Activated CD4-positive, alpha-beta memory T cell treated with anti-CD3 and anti-CD28 coated beads for 36 hours (primary cell): ENCODE measurements at places on chromosomes 5 and 9.
A peak's percentile ranks its signal among the peaks of the same experiment; 100 is the strongest.

- no peak for DNase-seq
These were observed 46.1 kb downstream of the TNFSF15 start for GRCh38 chr9:114759512-114760341.

- no peak for DNase-seq
These were observed 130.2 kb downstream of the ARRDC3 start for GRCh38 chr5:91252916-91253315.

DNA sequence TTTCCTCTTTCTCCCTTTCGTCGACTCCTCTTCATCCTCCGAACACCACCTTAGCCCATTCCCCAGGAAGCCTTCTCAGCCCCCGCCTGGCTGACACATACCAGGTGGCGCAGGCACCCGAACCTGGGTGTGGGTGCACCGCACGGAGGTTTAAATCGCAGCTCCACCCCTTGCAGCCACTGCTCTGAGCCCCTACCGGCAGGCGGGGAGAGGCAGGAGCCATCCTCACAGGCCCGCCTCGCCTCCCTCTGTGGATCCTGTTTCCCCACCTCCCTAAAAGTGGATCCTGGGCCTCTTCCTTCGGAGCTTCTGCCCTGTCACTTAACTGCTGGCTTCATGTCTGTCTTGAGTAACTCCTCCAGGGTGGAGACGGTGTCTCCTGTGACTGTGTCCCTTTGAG lies 110.7 kb downstream of the OLFM1 start:
- no peak for DNase-seq

DNA sequence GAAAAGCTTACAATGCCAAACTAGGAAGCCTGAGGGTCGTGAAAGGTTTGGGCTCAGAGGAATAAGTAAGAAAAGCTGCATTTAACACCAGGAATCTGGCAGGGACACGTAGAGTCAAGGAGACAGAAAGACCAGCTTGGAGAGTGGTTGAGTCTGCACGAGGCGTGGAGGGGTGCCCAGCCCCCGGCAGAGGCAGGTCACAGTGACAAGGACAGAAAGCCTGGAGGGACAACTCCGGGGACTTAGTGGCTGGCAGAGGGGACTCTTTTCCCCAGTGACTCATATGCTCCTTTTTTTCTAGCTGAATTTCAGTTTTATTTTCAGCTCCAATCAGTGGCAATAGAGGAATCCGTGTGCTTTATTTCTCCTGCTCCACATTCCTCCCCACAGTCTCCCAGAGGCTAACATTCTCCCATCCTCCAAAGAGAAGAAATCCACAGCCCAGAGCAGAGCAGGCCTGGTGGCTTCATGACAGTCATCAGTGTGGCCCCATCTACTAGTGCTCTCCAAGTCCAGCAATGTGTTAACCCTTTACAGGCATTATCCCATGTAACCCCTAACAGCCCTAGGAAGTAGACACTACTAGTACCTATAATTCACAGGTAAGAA lies 80.7 kb downstream of the KCNIP1 start:
- no peak for DNase-seq

- no peak for DNase-seq
These were observed 3.5 kb upstream of the SMC2 start for GRCh38 chr9:104090578-104090977.

- no peak for DNase-seq
These were observed 2.5 kb downstream of the B4GALT7 start for GRCh38 chr5:177602458-177602830.

GRCh38 chr5:158805195-158805594 lies 294.5 kb downstream of the EBF1 start:
- DNase-seq = no peak

DNA sequence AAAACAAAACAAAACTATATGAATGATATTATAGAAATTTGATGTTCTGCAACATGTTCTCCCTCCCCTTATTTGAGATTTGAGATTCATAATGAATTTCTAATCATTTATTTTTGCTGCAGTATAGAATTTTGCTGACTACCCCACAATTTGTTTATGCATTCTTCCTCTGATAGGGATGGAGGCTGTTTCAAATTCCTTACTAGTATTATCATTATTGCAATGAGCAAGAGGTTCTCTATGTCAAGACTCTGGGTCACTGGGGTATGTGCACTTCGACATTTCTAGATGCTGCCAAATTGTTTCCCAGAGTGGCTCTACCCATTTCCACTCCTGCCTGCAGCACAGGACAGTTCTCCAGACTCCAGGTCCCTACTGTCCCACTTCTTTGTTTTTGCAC lies 54.9 kb upstream of the DAB2IP start:
- no peak for DNase-seq

GRCh38 chr9:109914280-109915027 lies 134.5 kb downstream of the PALM2AKAP2 start:
- DNase-seq = no peak

GRCh38 chr5:3220201-3220600 lies 375.4 kb upstream of the IRX1 start:
- no peak for DNase-seq

- DNase-seq = no peak
These were observed 55.8 kb upstream of the SLC2A8 start for GRCh38 chr9:127341152-127341551.

- no peak for DNase-seq
These were observed 11.4 kb upstream of the ANKRD33B start for GRCh38 chr5:10552183-10553143.

DNA sequence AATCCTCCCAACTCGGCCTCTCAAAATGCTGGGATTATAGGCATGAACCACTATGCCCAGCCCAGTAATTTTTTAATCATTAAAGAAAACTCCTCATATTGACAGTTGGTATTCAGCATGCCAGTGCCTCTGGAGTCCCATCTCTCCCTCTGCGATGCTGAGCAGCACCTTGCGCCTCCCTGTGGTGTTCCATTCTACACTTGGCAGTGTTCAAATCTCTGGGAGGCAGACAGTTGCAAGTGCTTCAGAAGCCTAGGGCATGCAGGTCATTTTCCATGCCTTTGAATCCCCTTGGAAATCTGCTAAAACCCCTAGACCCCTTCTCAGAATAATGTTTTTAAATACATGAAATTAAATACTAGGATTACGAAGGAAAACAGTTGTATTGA lies 41.3 kb downstream of the GARNL3 start:
- no peak for DNase-seq

- DNase-seq = no peak
These were observed 103.0 kb upstream of the ERCC6L2 start for GRCh38 chr9:95772320-95773052.

DNA sequence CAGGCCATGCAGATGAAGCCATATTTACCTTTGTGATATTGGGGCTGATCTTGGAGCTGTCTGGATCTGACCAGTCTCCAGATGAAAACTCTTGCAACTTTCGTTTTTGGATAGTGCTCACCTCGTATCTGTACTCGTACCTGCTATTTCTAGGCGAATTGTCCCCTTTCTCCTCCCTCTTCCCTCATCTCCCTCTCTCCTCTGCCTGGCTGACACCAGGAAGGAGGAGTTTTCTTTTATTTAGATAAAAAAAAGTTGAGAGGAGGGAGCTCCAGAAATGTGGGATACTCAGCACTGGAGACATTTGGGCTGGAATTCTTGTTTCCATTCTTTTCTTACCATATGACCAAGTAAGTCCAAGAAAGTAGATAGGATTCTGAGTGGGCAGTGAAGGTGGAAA lies 54.6 kb upstream of the ABL1 start:
- DNase-seq = no peak

DNA sequence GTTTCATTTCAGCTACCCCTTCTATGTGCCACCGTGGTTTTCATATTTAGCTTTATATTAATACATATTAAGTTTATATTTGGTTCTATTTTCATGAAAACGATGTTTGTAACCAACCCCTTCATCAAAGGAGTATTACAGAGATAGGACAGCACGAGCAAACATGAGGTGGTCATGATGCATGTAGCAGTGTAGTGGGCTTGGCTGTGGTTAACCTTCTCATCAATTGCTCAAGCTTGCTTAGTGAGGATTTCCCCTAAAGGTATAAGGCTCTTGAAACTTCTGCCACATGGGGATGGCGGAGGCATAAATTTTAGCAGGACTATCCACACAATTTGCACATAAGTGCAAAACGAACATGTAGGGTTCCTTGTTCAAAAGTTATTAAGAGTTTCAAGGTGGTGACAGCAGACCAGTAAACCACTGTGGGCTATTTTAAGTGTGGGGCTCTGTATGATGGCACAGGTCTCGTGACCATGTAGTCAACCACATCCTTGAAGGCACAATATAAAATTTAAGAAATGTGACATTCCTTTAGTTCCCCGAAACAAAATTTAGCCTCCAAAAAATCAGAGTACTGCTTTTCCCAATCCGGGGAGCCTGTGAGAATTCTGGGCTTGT lies 24.8 kb downstream of the TMEM174 start:
- no peak for DNase-seq

DNA sequence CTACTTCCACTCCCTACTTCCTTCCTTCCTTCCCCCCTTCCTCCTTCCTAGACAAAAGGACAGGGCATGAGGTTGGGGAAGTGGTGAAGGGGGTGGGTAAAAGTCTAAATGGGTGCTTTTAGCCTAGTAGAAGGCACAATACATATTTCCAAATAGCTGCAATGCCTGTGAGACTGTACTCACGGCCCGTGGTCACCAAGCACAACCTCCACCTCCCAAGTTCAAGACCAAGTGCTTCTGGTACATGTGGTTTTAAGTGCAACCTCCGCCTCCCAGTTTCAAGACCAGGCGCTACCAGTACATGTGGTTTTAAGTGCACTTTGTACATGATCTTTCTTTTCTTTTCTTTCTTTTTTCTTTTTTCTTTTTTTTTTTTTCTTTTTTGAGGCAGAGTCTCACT lies 14.5 kb upstream of the NTNG2 start:
- DNase-seq = peak; percentile 37

- DNase-seq = no peak
These were observed 10.8 kb downstream of the C9orf50 start for GRCh38 chr9:129610213-129610472.

- DNase-seq = no peak
These were observed 1.8 kb downstream of the LURAP1L start for GRCh38 chr9:12776513-12777055.

DNA sequence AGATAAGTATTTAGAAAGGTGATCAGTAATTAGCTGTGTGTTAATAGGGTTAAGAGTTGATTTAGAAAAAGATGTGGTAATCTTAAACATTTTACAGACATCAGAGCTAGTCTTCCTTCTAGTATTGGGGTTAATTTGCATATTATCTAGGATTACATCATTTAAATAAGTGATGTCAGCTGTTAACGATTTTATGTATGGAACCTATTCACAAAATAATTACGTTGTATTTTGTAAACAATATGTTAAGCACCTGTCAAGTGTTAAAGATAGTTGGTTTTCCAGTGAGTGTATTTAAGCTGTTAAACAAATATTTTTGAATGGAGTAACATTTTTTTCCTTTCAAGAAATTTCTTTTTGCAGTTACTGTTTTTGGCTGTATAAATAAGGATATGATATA lies 2.2 kb downstream of the DCP2 start:
- DNase-seq = no peak

GRCh38 chr5:172407241-172407691 lies 47.1 kb downstream of the SH3PXD2B start:
- DNase-seq = no peak

GRCh38 chr9:76453785-76454184 lies 5.2 kb upstream of the GCNT1 start:
- DNase-seq = no peak

- DNase-seq = no peak
These were observed 21.3 kb downstream of the SLC12A7 start for GRCh38 chr5:1090538-1090937.

DNA sequence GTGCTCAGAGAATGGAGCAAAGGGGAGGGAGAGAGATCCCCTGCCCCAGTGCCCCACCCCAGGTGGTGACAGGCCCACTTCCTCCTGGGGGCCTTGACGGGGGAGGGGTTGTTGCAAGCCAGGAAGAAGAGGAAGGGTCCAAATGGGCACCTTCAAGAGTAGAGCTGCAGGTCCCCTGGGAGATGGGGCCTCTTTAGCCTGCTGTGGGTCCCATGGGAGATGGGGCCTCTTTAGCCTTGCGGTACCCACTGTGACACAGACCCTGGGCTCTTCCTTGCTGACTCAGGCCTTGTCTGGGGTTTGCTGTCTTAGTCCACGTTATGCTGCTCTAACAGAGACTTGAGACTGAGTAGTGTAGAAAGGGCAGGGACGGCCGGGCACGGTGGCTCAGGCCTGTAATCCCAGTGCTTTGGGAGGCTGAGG lies 9.6 kb upstream of the TOR4A start:
- DNase-seq = no peak

GRCh38 chr5:130102960-130103359 lies 198.7 kb downstream of the CHSY3 start:
- DNase-seq = no peak

- DNase-seq = no peak
These were observed 69.5 kb downstream of the S1PR3 start for GRCh38 chr9:89060790-89061189.

GRCh38 chr5:1401536-1402138 lies 43.6 kb downstream of the SLC6A3 start:
- DNase-seq = no peak

- DNase-seq = no peak
These were observed 204.1 kb upstream of the SMC2 start for GRCh38 chr9:103889989-103890388.

- peak; percentile 13 for DNase-seq
These were observed 108.9 kb upstream of the LHFPL2 start for GRCh38 chr5:78757269-78758053.

DNA sequence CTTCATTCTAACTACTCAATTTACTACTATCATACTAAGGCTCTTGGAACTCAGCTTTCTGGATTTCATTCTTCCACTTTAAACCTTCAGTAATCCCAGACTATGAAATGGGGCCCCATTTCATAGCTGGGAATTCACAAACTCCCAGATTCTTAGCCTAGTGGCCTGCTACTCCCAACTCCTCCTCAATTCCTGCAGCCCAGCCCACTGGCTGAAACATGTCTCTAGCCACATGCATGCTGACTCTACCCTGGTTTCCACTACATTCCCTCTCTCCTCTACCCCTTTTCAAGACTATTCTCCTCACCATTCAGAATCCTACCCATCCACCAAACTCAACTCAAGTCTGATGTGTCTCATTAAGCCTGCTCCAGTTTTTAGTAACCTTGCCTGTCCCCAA lies 370.6 kb downstream of the BNC2 start:
- no peak for DNase-seq

DNA sequence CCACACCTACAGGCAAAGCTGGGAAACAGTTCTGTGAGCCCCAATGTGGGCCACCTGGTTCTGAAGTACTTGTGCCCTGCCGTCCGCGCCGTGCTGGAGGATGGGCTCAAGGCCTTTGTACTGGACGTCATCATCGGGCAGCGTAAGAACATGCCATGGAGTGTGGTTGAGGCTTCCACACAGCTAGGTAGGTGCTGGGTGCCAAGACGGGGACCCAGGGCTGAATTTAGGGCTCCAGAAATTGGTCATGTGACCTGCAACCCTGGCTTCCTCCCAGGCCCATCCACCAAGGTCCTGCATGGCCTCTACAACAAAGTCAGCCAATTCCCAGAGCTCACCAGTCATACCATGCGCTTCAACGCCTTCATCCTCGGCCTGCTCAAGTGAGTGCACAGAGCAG lies 46.9 kb upstream of the TESK1 start:
- DNase-seq = no peak

DNA sequence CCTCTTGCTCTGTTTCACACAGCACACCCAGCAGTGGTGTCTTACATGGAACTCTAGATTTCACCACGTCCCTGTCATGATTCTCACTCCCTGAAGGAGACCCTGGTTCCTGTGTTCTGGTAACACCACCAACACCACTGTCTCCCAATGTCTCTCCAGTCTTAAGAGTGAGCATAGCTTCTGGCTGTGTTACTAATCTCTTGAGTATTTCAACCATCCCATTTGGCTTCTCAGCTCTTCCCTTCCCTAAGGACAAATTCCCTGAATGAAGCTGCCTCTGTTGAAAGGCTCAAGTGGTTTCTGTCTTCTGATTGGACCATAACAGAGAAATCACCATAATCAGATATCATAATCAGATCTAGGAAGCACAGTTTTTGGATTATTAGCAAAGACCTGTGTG lies 311.8 kb downstream of the DNAH5 start:
- DNase-seq = no peak
